ENCODE measurements at places on chromosomes 7 and 10.

GRCh38 chr10:125049216-125049881 lies 107.4 kb downstream of the ZRANB1 start:
- no peak for DNase-seq

GRCh38 chr7:90594751-90595317 lies 1.3 kb upstream of the CDK14 start:
- no peak for DNase-seq

DNA sequence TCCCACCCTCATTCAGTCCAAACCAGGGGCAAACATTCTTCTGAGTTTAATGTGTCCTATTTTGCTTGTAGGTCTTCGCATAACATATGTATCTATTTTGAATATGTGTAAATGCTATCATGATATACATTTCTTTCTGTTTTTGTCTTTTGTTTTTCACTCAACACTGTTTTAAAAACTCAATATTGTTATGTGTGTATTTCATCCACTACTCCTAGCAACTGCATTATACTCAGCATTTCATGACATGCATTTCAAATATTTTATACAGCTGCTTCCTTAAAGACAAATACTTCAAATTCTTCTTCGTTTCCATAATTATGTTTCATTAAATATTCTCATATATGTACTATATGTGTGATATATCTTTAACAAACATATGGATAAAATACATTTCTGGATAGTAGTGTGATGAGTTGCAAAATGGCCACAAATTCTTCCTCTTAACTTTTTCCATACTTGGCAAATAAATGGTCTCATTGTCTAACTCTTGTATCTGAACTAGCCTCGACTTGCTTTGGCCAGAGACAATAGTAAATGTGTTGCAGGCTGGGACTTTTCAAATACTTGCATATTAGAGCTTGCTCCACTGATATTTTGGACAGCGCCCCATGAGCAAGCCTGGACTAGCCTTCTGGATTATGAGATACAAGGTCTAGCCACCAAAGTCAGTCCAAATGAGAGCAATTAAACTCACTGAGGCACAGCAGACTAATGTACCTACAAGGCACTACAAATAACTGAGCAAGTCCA lies 539.7 kb upstream of the KCND2 start:
- no peak for DNase-seq

GRCh38 chr10:113519681-113520115 lies 33.2 kb upstream of the HABP2 start:
- peak; percentile 32 for DNase-seq

GRCh38 chr7:44154703-44155102 lies 13.6 kb upstream of the MYL7 start:
- no peak for DNase-seq

DNA sequence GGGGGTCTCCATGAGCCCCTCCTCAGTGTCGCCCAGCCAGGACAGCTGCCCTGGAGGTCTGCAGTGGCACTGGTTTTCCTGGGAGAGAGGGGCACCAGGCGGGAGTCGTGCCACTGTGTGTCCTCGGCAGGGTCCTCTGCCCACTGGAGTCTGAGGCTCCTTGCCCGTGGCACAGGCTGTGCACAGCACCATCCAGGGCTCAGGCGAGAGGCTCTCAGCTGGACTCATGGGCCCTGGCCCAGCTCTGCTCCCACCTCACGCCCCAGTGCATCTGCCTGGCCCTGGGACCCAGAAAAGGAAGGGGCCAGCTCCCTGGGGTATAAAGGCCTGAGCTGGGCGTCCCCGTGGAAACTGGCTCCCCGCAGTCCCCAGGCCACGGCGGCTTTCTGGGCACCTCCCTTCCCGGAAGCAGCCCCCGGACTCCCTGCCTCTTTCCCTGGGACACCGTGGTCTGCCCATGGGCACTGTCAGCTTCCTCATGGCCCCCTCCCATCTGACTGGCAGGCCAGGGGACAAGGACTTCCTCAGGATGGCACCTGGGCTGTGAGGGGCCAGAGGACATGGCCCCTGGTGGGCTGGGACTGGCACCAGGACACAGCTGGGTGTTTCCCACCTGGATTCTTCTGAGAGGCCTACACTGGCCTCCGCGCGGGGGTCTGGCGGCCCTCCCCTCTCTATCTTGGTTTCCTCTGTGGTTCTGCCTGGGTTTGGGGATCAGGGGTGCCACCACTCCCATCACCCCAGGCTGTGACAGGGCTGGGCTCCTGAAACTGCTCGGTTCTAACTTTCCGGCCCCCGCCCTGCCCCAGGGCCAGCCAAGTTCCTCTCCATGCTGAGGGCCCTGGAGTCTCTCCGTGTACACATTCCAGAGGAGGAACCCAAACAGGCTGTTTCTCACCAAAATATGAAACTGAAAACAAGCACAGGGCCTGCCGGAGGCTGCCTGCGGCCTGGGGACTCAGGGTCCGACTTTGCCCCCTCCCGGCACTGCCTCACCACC lies 5.5 kb downstream of the FOXL3 start:
- DNase-seq, result no peak

- no peak for DNase-seq
Observed at GRCh38 chr7:73894733-73895551, 34.0 kb downstream of the TMEM270 start.

- DNase-seq, result no peak
Observed at GRCh38 chr7:5435291-5436002, 11.8 kb upstream of the TNRC18 start.

GRCh38 chr10:97584060-97584797 lies at the start of gene HOGA1:
Gene HOGA1, plus strand, starts transcription at chr10:97584389. Its CDS starts 315 bp downstream, at chr10:97584704.
- DNase-seq, result no peak

GRCh38 chr7:94088560-94088959 lies 84.4 kb upstream of the BET1 start:
- no peak for DNase-seq

DNA sequence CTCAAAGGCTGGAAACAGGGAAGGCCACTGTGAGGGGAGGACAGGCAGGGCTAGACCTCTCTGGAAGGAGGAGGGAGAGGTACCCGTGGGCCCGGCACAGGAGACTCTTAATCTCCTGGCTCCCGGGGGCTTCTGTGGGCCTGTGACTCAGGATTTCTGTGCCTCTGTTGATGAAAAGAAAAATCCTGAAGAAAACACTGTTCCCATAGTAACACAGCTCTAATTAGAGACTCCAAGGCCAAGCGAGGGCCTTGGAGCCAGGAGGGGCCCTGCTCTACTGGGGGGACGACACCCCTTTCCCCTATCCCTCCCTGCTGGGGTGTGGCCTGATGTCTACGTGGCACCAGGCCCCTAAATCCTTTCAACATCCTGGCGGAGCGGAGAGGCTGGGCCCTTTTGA lies 174.1 kb upstream of the TNRC18 start:
- no peak for DNase-seq

DNA sequence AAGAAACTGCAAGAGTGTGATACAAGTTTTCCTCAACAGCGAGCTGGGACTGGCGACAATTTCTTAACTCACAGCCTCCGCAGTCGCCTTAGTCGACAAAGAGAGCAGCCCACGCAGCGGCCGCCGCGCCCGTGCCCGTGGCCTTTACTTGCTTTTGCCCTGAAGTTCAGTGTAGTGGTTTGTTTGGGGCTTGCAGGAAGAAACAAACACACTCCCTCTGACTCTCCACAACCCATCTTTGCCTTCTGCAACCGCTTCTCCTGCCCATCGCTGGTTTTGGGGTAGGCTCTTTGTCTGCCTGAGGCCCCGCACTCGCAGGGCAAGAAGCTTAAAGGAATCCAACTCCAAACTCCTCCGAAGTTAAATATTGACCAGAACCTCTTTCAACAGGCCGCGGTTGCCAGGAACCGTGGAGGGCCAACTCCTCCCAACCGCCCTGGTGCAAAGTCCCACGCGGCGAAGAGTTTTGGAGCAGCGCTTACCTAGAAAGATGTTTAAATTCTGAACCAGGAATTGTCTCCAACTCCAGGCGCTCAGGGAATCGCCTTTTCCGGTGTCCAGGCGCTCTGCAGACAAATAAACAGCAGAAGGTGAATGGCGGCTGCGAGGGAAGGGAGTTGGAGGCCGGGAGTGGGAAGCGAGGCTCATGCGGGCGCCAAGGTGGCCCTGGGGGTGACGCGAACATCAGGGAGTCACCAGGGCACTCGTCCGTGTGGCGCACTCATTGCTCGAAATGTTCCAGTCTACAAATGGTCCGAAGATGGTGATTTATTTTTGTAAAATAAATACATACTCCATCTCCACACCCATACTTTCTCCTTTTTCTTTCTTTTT lies 8.3 kb downstream of the HOXA4 start:
- no peak for DNase-seq

DNA sequence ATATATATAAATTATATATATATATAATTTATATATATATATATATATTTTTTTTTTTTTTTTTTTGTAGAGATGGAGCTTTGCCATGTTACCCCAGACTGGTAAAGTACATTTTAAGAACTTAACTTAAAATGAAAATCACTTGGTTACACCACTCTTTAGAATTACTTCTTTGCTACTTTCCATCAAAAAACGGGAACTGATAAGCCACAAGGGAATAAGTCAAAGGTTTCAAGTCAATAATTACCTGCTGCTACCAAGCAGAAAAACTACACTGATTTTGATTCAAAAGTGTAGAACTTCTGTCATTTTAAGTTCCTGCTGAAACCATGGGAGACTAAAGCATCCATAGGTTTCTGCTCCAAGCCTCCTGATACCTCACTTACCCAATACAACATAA lies 12.2 kb downstream of the PPA1 start:
- no peak for DNase-seq

- no peak for DNase-seq
Observed at GRCh38 chr7:139944248-139944647, 115.2 kb downstream of the TBXAS1 start.

DNA sequence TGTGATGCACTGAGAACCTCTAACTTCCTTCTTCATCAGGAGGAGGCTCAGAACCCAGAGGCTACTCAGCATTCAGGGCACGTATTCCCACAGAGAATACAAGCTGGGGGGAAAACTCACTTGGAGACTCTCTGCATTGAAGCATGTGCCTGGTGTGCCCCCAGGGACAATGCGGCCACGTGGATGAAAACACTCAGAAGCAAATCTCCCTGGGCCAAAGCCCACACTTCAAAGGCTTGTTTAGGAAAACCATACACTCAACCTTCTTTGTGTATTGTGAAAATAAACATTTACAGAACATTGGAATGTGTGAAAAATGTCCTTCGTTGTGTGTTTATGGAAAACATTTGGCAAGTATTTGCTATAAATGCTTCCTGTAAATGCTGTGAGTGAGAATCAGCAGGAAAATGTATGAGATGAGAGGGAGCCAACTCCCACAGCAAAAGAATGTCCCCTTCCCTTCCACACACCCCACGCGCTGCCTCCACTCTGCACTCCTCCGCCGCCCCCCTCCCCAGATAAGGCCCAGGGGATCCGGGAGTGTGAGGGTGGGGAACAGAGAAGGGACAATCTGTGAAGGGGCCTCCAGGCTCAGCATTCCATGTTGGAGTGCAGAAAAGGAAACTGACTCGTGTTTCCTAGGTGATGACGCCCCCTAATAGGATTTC lies 339.5 kb downstream of the ELMO1 start:
- no peak for DNase-seq

Measured in activated CD8-positive, alpha-beta memory T cell treated with anti-CD3 and anti-CD28 coated beads for 24 hours (primary cell).